ENCODE measurements at places on chromosomes 12 and 14.

DNA sequence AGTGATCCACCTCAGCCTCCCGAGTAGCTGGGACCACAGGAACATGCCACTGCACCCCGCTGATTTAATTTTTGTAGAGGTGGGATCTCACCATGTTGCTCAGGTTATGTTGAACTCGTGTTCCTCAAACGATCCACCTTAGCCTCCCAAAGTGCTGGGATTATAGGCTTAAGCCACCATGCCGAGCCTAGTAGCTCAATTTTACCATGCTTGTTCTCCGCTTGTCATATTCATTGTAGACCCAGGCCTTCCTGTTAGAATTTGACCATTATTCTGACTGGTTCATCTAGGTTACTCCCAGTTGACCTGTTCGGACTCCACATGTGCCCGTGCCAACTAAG is 24.7 kb downstream of the TMBIM6 start:
- DNase-seq = no peak

GRCh38 chr12:112936264-112936663 is 2.0 kb upstream of the OAS3 start:
- DNase-seq = no peak

GRCh38 chr14:20001863-20002262 is at the start of gene OR4Q2:
OR4Q2 (plus strand) TSS chr14:20002163.
- no peak for DNase-seq

GRCh38 chr12:67837876-67838275 is 151.4 kb upstream of the IFNG-AS1 start:
- DNase-seq = no peak

GRCh38 chr14:66037361-66037760 is 448.8 kb upstream of the CCDC196 start:
- DNase-seq = no peak

- peak; percentile 69 for DNase-seq
Observed at GRCh38 chr12:66035288-66035966, 95.1 kb downstream of the LLPH start.

DNA sequence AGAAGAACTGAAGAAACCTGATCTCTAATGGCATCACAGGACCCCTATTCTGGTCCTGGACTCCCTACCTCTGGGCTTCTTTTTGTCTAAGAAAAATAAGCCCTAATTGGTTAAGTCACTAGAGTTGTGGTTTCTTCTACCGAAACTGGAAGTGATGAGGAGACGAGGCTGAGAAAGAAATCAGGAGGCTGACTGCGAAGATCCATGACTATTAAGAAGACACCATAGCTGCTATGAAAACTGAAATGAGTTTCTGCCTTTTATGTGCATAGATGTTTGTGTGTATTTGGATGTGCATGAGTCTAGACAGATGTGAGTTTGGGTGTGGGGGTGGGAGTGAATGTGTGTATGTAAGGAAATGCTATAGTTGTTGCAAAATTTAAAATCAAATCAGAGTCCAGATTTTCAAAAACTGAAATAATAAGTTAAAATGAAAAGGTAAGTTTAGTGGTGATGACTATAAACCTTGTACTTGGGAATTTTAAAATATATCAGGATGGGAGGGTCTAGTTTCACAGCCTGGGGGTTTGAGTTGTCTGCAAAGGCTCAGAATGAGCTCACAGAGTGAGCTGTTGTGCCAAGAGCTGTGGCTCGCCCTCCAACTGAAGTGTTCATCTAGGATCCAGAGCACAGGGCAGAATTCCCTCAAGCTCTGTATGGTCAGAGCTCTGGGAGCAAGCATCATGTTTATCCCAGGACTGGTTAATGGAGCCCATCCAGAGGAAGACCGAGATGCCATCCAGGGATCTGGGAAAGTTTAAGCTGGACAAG is 94.9 kb downstream of the VCPKMT start:
- DNase-seq = no peak

DNA sequence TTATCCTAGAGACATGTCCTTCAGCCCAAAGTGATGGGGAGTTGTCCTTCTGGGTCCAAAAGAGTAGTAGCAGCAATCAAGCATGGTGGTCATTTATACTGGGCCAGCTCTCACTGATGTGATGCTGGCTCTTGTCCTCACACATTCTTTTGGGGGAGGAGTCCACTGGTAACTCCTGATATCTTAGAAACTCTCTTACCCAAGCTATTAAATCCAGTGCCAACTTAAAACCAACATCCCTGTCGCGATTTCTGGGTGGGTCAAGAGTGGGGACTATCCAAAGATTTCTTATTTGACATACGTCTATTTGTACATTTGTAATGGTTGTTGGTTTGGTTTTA is 24.6 kb downstream of the DDX47 start:
- DNase-seq = no peak

GRCh38 chr12:89484470-89484869 is 40.1 kb downstream of the GALNT4 start:
- DNase-seq = no peak

GRCh38 chr12:132422381-132423043 is 67.4 kb upstream of the FBRSL1 start:
- no peak for DNase-seq

Data from hematopoietic multipotent progenitor cell treated with erythropoietin and hydrocortisone succinate and interleukin-3 and kit ligand, for 8 days (in vitro differentiated cells).